ENCODE measurements at places on chromosomes 2 and 18.

GRCh38 chr18:63284827-63285733, 34.5 kb downstream of the BCL2 start:
- DNase-seq: no peak

- no peak for DNase-seq
These were observed 103.5 kb downstream of the NYAP2 start for GRCh38 chr2:225502971-225503370.

- no peak for DNase-seq
These were observed 1.4 kb upstream of the XRCC5 start for GRCh38 chr2:216107760-216108159.

DNA sequence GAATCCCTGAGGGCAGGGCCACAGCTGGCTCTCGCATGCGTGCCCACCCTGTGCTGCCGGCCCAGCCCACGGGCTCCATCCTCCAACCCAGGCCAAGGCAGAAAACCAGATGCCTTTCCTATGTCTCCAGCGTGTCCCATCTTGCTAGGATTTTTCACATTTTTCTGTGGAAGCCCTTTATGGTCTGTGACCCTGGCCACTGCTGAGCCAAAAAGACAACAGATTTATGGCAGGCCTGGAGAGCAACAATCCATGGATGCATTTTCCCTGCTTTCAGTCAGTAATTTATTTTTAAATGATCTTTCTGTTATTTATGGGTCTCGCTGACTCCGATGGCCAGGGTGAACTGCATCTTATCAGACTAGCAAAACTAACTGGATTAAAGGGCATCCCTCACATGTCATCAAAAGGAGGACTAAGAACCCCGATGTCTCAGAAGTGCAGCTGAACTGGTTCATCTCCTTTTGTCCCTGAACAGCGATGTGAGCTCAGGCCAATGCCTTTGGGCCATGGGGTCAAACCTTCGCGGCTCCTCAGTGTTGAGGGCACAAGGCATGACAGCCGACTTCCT, 346.0 kb downstream of the CYRIA start:
- DNase-seq: peak; percentile 36
